ENCODE measurements at places on chromosomes 16 and 17.

GRCh38 chr16:23952128-23952970, 116.6 kb downstream of the PRKCB start:
- no peak for DNase-seq

DNA sequence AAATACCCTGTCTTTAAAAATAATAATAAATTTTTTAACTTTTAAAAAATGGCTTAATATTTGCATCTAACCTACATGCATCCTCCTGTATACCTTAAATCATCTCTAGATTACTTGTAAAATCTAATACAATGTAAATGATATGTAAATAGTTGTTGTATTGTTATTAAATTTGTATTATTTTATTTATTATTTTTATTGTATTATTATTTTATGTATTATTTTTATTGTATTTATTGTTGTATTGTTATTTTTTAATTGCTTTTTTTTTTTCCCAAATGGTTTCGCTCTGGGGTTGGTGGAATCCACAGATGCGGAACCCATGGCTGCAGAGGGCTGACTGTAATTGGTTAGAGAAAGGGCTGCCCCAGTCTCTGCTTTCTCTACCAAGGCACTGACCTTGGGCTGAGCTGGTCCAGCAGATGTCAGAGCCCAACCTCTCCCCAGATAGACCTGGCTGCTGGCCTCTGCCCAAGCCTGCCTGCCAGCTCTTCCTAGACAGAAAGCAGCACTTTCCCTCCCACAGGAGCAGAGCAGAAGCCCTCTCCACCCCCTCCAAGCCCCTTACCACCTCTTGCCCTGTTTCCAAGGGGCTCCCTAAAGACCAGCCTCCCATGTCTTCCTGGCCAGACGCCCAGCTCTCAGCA, 183.8 kb downstream of the GSG1L start:
- no peak for DNase-seq

- peak; percentile 82 for DNase-seq
These were observed 159.4 kb downstream of the ZNF423 start for GRCh38 chr16:49696414-49697101.

DNA sequence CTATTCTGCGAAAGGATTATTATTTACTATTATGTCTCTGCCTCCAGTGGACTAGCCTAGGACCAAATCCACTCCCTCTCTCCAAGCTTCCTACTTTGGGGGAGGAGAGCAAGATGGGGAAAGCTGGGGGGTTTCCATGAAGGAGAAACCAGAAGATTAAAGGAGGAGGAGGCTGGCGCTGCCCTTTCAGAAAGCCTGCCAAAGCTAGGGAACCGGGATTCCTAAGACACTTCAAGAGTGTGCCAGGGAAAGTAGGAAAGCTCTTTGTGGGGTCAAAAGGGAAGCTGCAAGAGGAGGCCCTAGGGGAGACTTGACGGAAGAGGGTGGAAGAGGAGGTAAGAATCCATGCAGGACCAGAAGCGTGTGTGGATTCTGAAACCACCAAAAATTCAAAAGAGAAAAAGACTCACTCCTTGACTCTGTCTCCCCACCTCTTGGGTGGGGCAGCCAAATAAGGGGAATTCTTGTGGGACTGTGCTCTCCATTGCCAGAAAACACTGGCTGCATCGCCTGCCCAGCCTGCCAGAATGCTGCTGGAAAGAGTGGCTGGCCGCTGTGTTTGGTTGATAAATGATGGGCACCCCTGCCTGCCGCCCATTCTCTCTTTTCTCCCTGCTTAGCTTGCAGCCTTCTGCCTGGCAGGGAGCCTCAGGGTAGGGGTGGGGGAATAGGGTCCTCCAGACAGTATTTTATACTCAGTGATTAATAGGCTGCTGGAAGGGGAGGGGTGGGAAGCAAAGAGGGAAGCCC, 11.8 kb upstream of the KAT7 start:
- no peak for DNase-seq

DNA sequence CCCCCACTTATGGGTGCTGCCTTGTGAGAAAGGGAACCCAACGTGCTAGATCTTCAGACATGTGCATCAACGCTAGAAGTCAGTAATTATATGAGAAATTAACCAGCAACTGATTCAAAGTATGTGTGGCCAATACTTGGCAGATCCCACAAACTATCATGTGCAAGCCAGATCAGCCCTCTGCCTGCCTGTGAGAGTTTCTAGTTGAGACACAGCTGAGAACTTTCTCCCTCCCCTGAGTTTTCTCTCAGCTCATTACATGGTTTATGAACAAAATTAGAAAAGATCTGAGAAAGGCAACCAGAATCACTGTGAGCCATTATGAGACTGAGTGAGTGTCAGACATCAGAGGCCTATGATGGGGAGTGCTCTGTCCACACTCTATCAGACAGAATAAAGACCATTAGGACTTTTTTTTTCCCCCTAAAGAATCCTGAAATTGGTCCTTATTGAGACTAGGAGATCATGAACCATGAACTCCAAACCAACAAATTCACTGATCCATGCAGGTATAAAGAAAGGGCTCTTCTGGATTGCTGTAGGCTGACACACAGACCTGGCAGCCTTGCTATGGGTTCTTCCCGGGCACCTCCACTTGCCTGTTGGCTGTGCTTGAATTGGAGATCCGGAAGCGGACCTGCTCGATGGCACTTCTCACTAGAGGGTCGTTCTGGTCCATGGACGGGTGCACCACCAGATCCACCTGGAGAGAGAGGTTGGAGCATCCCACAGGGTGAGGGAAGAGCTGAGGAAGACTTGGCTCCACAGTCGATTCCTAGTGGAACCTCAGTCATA, 51.5 kb downstream of the GTF3C1 start:
- DNase-seq = no peak

GRCh38 chr16:75065149-75065505, 51.5 kb downstream of the LDHD start:
- DNase-seq = no peak

DNA sequence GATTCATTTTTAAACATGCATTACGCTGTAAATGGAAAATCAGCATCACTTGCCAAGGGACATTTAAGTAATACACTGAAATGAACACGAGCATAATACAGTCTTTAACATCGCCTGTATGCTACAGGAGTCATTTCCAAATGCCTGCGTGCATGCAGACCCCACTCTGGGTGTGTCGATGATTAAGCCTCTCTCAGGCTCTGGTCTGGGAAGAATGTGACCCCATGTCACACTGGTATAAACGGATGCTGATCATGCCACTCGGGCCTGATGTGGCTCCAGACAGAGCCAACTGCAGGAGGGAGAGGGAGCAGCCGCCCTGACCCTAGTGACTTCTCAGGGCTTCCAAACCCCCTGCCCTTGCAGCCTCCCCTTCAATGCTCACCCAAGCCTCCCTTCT, 10.8 kb downstream of the EMP2 start:
- DNase-seq = no peak

- no peak for DNase-seq
These were observed 22.0 kb downstream of the TMEM132E start for GRCh38 chr17:34601416-34601815.

GRCh38 chr17:19262650-19263631, 25.8 kb downstream of the EPN2 start:
- DNase-seq = no peak

- peak; percentile 89 for DNase-seq
These were observed 47.5 kb downstream of the HAPSTR1 start for GRCh38 chr16:9138731-9139501.

DNA sequence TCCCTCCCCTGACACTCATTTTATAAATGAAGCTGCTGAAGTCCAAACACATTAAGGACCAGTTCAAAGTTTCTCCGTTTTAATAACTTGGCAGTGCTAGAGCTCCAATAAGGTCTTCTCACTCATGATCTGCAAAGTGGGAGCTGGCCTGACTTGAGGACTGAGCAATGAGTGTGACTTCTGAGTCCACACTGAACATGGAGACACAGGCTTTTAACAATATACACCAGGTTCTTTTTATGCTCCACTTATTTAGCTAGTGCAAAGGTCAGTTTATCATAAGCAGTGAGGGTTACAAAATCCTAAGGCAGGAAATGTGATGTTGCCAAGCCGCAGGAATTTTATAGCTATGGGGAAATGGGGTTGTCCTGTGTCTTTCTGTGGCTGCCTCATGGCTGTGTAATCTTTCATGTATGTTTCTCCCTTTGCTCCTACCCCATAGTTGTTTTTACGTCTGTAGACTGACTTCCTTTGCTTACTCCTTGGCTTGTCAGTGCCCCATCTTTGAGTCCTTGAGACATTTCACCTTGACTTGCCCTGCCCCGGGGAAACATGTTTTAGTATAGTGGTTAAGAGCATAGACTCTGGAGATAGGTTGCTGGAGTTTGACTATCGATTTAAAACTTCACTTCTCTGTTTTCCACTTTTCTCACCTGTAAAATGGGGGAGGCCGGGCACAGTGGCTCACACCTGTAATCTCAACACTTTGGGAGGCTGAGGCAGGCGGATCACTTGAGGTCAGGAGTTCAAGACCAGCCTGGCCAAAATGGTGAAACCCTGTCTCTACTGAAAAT, 12.2 kb upstream of the MMD start:
- no peak for DNase-seq

GRCh38 chr17:48179071-48179945, 71.7 kb downstream of the SNX11 start:
- DNase-seq = no peak

- peak; percentile 56 for DNase-seq
These were observed 8.4 kb upstream of the FAM171A2 start for GRCh38 chr17:44372036-44372435.

DNA sequence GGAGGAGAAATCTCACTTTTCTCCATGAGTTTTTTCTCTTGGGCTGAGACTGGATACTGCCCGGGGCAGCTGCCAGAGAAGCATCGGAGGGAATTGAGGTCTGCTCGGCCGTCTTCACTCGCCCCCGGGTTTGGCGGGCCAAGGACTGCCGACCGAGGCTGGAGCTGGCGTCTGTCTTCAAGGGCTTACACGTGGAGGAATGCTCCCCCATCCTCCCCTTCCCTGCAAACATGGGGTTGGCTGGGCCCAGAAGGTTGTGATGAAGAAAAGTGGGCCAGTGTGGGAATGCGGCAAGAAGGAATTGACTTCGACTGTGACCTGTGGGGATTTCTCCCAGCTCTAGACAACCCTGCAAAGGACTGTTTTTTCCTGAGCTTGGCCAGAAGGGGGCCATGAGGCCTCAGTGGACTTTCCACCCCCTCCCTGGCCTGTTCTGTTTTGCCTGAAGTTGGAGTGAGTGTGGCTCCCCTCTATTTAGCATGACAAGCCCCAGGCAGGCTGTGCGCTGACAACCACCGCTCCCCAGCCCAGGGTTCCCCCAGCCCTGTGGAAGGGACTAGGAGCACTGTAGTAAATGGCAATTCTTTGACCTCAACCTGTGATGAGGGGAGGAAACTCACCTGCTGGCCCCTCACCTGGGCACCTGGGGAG, 19.1 kb downstream of the NGFR start:
- peak; percentile 90 for DNase-seq

DNA sequence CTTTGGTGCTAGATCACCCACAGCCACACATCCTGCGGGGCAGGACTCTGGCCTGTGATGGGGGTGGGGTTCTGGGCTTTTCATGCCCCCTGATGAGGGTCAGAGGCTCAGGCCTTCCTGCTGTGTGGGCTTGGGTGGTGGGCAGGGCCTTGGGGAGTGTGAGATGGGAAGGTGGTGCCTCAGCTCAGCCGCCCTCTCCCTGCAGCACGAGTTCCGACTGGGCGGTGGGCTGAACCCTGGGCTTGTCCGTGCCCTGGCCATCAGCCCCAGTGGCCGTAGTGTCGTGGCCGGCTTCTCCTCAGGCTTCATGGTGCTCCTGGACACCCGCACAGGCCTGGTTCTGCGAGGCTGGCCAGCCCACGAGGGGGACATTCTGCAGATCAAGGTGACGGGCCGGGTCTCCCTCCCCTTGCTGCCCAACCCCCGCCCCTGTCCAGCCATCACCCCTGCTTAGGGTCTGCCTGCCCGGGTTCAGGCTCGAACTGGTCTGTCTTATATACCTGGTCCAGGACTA, 6.8 kb upstream of the SERPINF2 start:
- no peak for DNase-seq

GRCh38 chr16:84838383-84838948, 18.7 kb downstream of the CRISPLD2 start:
- DNase-seq = no peak

DNA sequence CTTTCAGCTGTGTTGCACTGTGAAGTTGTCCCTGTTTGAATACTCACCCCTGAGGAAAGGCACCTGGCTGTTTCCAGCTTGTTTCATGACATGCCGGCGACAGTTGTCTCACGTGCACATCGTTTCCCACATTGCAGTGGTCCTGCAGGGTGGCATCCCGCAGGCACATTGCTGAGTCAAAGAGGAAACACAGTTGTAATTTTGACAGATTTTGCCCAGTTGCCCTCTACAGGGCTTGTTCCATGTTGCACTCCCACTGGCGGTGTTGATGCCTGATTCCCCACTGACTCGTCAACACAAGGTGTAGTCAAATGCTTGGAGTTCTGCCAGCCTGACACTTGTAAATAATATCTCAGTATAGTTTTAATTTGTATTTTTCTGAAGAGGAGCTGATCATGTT, 23.8 kb downstream of the EPN2 start:
- no peak for DNase-seq

- DNase-seq = no peak
These were observed 23.3 kb downstream of the CPNE2 start for GRCh38 chr16:57115514-57116182.

GRCh38 chr17:59764292-59764741, 56.9 kb downstream of the VMP1 start:
- DNase-seq = no peak

GRCh38 chr16:28537076-28537475, 1.7 kb downstream of the NUPR1 start:
- no peak for DNase-seq

DNA sequence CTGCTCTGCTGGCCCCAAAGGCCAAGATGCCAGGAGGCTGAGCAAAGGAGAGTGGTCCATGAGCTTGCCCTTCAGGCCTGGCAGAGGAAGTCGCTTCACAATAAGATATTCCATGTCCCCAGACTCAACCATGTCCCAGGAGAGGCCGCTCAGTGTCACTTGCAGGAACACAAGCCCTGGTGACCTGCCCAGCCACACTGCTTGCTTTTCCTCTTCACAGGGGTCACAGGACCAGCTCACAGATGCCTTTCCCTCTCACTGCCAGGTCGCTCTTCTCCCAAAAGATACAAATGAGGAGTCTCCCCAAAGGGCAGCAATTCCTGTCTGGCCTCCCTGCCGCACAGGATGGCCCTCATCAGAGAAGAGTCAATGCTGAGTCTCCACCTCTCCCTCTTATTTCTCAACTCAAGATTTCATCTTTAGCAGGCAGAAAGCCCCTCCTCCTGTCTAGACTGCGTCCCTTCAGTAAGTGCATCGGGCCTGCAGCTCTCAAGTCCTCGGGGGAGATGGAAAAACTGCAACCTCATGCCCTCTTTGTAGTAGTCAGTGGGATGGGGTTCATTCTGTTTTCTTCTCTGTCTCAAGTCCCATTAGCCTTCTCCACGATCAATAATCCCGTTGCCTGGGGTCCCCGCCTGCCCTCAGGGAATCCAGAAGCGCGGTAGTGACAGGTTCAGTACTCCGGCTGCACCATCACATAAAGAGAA, 5.0 kb downstream of the JUP start:
- DNase-seq = no peak

DNA sequence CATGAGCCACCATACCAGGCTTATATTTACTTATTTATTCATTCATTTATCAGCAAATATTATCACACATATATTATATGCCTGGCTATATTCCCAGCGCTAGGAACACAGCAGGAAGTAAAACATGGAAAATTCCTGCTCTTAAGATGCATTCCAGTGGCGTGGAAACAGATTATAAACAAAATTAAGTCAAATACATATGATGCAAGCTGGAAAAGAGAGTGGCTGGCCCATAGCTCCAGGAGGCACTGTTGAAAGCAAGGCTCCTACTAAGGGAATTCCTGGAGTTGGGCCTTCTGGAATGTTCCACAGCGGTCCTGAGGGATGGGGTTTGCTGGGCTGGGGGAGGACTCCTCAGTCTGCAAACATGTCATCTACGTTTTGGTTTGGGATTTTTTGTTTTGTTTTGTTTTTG, 18.4 kb downstream of the ADCY9 start:
- no peak for DNase-seq
